ENCODE measurements at places on chromosomes 16 and 17. TPM values are rescaled to one million over a fixed set of nuclear protein-coding genes. Genes with fewer than 3 reads are reported as not detected.

RHBDL1 gene
- total RNA-seq = 1.7 TPM

EPN2 gene
- total RNA-seq = 65.6 TPM

DNAH3 gene
- 0.25 TPM for total RNA-seq

NLGN2 gene
- 25.5 TPM for total RNA-seq

TBX4 gene
- total RNA-seq = not detected

EMP2 gene
- 70.7 TPM for total RNA-seq

TM4SF5 gene
- total RNA-seq = not detected

SOX8 gene
- 0.74 TPM for total RNA-seq

SPATA33 gene
- total RNA-seq = 5.2 TPM

XYLT1 gene
- total RNA-seq = 27.3 TPM

ADAD2 gene
- not detected for total RNA-seq

CHST6 gene
- total RNA-seq = 0.25 TPM

NPW gene
- not detected for total RNA-seq

BORCS6 gene
- 9.6 TPM for total RNA-seq

HSPB9 gene
- 1.2 TPM for total RNA-seq

ASGR1 gene
- 2.5 TPM for total RNA-seq

TMEM100 gene
- total RNA-seq = 20.6 TPM

ZG16B gene
- 11.3 TPM for total RNA-seq

PRAC2 gene
- total RNA-seq = not detected

SPN gene
- total RNA-seq = 7.4 TPM

PIMREG gene
- 0.74 TPM for total RNA-seq

SPATA22 gene
- not detected for total RNA-seq

MFAP4 gene
- 205 TPM for total RNA-seq

FBXO39 gene
- total RNA-seq = not detected

YBX2 gene
- total RNA-seq = 0.25 TPM

CALB2 gene
- 3.9 TPM for total RNA-seq

KRT20 gene
- not detected for total RNA-seq

PIRT gene
- total RNA-seq = 6.4 TPM

TNFSF13 gene
- total RNA-seq = 20.1 TPM

ATP2A1 gene
- not detected for total RNA-seq

TNP2 gene
- not detected for total RNA-seq

CCL4 gene
- 15.0 TPM for total RNA-seq

FADS6 gene
- total RNA-seq = 1.5 TPM

CMTM1 gene
- total RNA-seq = not detected

PRSS8 gene
- 26.0 TPM for total RNA-seq

GPR142 gene
- total RNA-seq = 0.98 TPM

ALDOC gene
- 20.1 TPM for total RNA-seq

Data from vagina (tissue), 2 donors.